Stimulated activated CD4-positive, alpha-beta T cell treated with anti-CD3 and anti-CD28 coated beads, TNF-alpha, amount 100 ng/mL, for 48 hours (primary cell): ENCODE measurements at places on chromosomes 1 and 21.

GRCh38 chr1:183580281-183580682 lies 10.0 kb downstream of the NCF2 start:
- no peak for DNase-seq

DNA sequence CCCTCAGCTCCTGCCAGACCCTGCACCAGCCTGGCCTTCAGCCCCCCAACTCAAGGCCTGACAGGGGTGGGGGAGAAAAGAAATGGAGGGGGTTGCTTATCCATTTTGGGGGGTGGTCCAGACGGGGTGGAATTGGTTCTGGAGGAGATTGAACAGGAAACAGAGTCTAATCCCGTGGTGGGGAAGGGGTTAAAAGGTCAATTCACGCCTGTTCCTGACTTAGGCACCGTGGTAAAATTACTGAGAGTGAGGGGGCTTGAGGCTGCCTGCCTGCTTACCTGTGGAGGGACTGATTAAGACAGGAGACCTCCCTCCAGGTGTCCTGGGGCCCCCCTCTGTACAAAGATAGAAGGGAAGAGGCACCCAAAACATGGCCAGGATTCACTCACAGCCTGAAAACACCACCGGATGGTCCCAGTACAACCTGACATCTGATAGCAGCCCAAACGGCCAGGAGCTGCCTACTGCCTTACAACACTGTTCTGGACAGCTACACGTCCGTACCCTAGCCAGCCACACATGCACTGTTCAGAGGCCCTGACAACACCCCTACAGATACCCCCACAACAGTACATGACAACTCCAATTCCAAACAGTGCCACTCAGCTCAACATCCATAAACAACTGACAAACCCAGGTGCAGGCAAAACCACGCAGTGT lies 31.8 kb downstream of the AHDC1 start:
- DNase-seq = no peak

GRCh38 chr1:41217441-41217840 lies 24.7 kb downstream of the SCMH1 start:
- DNase-seq = no peak

- peak; percentile 90 for DNase-seq
Observed at GRCh38 chr1:46303038-46303871, at the start of the genes LRRC41 and UQCRH. LRRC41 (minus strand) TSS chr1:46303616; CDS start chr1:46303322, 294 bp downstream. UQCRH (plus strand) TSS chr1:46303698; CDS start chr1:46303767, 69 bp downstream.

- DNase-seq = no peak
Observed at GRCh38 chr1:66532798-66533783, 862 bp upstream of the SGIP1 start.

DNA sequence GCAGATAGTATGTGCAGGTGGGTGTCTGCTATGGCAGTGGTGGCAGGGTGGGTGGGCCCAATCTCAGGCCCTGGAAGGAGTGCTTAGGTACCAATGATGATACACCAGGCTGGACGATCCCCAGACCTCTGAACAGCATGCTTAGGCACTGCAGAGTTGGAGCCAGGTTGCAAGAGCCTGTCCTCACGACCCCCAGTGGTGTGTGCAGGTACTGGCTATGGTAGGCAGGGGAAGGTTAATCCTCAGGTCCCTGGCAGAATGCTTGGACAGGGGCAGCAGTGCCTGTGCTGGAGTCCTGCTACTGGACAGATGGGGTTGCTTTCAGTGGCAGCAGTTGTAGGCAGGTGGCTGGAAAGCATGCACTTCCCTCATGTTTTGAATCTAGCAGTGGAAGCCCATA lies 100.5 kb upstream of the NEK7 start:
- DNase-seq = no peak
